GM03348 (cell line): ENCODE measurements at places on chromosomes 3 and 15.

DNA sequence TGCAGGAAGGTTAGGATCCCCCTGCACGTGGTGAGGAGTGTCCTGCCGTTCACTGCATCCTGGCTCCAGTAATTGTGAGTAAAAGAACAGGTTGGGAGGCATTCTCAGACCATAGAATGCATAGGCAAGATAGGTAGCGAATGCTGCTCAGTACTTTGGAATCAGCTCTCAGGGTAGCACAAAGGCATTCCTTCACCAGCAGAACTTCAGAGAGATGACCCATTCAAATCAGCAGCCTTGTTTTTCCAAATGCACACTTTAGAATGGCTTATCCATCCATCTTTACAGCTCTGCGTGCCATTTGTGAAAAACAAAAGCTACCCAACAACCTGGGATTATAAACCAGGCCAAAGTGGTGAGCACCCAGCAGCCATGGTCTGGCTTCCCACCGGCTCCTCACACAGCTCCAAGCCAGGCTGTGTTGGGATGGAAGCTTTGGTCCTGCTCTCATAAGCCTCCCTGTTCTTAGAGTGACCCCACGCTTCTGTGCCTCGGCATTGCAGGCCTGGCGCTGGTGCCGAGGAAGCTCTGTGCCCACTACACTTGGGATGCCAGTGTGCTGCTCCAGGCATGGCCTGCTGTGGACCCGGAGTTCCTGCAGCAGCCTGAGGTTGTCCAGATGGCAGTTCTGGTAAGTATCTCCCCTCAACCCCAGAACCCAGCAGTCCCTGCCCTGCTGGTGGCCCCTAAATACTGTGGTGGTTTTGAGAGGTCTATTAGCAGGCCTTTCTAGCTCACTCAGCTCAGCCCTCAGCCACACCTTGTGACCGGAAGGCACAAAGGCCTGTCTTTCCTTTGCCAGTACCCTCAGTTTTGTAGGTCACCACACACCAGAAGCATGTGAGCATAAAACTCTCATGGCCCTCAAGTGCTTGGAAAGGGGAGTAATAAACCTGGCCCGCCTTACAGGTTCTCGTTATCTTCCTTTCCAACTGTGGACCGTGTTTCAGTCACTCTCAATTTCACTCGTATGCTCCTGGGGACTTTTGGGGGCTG, 52.9 kb upstream of the LIMD1 start:
- no peak for DNase-seq

DNA sequence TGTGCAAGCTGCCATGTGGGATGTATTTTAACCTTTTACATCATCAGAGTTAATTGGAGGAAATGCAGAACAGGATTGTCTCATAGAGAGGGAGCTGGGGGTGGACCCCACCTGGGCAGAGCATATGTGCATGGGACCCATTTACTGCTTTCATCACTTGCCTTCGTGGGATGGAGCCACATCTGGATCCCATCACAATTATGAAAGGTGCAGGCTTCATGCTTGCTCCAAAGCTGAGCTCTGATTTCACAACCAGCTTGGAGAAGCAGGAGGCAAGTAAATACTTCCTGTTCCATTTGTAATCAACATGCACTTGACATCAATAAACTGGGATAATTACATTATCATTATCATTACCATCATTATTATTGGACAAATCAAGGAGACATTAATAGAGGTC, 161.9 kb downstream of the ALDH1A2 start:
- no peak for DNase-seq

DNA sequence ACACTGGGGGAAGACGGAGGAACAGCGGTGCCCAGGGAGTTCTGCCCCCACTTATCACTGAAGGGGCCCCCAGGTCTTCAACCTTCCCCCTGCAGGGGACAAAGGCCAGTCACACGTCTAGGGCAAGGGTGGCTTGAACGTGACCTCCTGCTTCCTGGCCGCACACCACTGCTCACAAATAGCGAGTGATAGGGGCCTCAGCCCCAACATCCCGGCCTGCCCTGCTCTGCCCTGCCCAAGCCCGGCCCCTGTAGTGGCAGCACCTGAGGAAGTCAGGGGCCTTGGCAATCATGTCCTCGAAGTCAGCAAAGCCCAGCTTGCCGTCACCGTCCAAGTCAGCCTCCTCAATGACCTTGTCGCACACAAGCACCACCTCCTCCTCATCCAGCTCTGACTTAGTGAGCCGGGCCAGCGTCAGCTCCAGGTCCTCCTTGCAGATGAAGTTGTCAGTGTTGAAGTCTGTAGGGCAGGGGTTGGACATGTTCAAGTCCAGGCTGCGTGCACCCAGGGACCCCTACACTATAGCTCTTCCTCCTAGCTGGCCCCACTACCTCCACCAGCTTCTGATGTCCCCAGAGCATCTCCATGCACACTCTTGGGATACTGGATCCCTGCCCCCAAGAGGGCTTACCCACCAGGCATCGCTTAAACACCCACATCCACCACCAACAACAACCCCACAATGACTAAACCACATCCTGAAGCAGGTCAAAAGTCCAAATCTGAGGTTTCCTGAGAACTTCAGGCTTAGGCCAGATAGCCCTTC, 13.3 kb downstream of the SH2D7 start:
- DNase-seq: no peak

GRCh38 chr3:37526511-37526910, 335.2 kb upstream of the CTDSPL start:
- DNase-seq: peak; percentile 77

DNA sequence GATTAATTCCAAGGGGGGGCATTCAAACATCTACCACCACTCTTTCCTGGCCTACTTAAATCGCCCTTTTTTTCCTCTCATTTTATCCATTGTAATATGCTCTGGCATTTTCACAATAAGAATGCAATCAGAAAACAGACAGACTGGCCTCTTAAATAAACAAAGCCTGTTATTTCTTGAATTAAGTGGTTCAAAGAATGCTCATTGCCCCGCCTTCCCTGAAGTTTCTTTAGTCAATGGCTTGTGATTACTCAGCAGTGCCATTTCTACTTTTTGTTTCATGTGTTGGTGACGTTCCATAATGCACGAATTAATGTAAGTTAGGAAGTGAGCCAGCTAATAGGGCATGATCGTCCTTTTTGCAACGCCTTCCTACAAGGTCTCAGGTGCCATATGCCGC, 68.0 kb downstream of the FBN1 start:
- no peak for DNase-seq

DNA sequence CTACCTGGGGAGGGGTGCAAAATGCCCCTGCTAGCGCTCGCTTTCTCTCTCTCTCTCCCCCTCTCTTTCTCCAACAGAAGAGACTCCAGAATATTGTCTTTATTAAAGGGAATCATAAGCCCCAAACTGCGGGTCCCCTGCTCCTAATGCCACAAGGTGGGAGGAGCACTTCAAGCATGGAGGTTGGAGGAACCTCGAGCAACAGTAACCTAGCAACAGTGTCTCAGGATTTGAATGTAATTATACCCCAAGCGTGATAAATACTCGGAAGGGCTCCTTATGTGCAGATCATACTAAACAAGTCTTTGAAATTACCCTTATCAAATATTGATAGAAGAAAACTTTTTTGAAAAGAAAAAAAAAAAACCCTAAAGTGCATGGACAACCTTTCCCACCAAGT, 582.2 kb upstream of the PPP2R3A start:
- DNase-seq: no peak

GRCh38 chr3:64501298-64501906, 186.4 kb downstream of the ADAMTS9 start:
- DNase-seq: no peak

DNA sequence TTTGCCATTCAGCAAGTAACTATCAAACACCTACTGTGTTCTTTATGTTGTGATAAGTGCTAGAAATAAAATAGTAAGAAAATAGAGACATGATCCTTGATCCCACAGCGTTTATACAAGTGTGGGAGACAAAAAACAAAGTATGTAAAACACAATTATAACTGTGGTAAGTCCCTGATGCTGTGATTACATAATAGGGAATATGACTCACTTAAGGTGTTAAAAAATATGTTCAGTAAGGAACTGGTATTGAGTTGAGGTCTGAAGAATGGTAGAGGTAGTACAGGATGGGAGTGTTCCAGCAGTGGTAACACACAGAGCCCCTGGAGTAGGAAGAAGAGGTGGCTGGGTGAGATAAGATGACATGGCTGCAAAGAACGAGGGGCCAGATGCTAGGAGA, 132.1 kb upstream of the TMC3 start:
- no peak for DNase-seq

DNA sequence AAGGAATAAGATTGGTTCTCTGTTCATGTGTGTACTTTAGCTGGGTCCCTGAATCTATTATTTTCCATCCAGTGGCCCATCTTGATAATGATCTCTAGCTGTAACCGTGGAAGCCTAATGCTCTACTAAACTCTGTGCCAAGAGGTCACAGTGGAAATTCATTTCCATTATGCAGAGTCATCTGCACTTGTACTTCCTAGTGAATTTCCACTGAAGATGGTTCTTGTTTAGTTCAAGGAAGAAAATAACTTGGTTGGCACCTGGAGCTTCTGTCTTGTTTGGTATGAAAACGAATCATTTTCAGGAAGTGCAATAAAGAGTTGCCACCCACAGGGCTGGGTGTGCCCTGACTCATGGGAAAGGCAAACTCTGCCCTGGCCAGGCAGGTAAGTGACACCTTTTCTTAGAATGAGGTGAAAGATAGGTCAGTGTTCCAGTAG, 10.3 kb downstream of the LPP start:
- DNase-seq: no peak

- no peak for DNase-seq
Measured at GRCh38 chr3:45462522-45463265, 74.3 kb downstream of the LARS2 start.

DNA sequence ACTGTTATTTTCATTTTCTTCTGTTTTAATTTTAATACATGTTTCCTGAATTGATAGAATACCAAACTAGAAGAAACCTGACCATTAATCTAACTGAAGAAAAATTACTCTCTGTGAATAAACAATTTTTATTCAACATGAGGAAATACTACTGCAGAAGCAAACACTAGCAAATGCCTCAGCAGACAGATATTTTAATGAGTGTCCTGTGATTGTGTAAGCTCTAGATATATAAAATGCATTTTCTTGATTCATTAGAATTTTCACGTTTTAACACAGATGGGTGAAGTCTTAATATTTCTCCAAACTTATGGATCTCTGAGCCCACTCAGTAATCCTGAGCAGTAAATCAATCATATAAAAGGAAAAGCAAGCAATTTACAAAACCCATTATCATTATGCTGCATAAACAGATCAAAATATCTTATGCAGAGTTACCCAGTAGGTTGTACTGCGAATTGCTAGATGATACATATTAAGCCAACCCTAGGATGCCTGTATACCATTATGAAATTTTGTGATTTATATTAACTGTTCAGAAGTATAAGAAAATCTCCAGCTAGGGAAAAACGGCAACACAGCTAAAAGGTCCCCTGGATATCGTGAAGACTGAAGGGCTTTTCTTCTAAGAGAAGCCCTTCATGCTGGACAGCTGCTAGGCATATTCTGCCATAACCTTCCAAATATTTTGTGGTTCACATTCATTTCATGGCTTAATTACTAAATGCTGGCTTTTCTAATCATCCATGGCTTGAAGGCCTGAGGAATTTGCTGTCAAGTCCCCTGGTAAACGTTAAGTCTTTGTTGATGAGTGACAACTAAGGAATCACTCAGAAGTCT, 157.7 kb upstream of the TGFBR2 start:
- no peak for DNase-seq

DNA sequence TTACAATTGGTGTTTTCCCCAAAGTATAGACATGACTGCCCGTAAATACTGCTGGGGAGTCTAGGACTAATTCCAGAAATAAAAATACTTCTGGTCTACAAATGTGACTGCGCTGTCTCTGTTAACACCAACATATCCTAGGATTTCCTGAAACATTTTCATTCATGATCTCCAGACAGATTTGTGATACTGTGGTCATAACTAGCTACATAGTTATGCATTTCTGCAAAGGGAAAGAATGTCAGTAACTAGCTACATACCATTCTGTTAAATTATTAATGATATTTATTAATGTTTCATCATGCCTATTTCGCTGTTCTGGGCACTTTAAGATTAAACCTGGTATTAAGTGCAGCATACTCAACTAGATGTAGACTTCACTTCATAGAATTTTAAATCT, 33.3 kb downstream of the SETD5 start:
- DNase-seq: no peak

- DNase-seq: no peak
Measured at GRCh38 chr3:172904711-172905373, 154.3 kb downstream of the ECT2 start.

DNA sequence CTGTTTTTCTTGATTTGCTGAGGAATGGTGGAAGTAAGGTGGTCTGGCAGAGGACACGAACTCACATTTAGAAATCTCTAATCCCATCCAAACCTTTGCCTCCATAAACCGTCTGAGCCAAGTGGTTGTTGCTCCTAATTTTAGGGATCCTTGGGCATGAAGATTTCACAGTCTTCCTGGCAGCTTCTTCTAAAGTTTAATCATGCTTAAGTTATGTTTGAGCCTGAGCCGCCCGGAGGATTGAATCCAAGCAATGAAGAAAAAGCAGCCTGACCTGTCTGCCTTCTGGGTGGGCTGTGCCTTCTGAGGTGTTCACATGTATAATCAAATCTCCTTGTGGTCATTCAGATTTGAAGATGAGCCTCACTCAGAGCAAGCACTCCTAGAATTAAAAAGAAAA, 249.0 kb downstream of the CD47 start:
- peak; percentile 28 for DNase-seq

GRCh38 chr15:78629031-78629715, 8.4 kb upstream of the CHRNA3 start:
- no peak for DNase-seq

GRCh38 chr3:115670911-115671310, 47.6 kb downstream of the GAP43 start:
- DNase-seq: peak; percentile 26

GRCh38 chr3:149528340-149528650, 53.8 kb downstream of the TM4SF4 start:
- DNase-seq: no peak

DNA sequence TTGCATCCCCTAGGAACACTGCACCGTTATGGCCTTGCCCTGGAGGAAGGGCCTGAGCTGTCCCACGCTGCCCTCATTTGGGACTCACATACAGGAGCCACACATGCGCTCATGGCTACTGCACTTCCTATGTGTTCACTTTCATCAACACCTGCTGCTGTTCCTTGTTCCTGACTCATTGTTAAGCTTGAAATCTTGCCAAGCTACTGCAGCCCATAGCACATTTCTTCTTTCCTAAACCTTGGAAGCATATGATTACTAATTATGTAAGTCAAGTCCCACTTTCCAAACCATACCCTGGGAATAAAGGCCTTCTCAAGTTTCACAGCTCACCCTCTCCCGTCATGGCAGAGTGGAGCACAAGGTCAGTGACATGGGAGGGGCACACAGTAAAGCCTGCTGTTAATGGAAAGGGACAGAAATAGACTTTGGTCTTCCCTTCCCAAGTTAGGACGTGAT, 307.9 kb downstream of the CLSTN2 start:
- DNase-seq: no peak

DNA sequence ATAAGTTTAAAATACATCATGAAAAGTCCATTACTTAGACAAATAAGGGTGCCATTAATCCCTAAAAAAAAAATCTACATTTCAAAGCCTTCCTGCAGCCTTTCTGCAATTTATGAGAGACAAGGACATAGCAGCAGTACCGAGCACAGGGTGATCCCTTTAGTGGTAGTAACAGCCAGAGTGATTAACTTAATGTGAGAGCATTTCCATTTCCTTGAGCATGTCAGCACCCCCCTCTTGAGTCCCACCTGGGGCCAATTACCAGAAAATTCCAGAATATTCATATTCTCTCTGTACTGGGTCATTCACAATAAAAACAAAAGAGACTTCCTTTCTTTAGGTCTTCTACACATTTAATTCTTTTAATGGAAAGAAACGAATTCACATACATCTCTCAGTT, 546.9 kb upstream of the CCDC54 start:
- DNase-seq: no peak

GRCh38 chr3:143809121-143809621, 39.1 kb downstream of the SLC9A9 start:
- peak; percentile 51 for DNase-seq
